RPMI8226 (cell line): ENCODE measurements at places on chromosomes 4 and X.

DNA sequence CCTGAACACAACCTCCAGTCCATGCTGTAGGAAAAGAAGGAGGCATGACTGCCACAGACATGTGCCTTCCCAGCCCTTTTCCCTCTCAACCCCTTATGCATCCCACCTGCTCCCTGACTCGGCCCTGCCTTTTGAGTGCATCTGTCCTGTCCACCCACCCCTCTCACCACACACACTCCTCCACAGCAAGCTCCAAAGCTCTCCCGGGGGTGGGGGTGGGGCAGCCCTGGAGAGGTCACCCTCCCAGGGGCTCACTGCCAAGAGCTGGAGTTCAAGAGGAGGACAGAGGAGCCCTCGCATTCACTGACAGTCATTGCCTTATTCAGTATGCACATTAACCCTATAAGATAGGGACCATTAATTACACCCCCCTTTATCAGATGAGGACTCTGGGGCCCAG, 46.6 kb upstream of the MAMLD1 start:
- DNase-seq, result no peak

DNA sequence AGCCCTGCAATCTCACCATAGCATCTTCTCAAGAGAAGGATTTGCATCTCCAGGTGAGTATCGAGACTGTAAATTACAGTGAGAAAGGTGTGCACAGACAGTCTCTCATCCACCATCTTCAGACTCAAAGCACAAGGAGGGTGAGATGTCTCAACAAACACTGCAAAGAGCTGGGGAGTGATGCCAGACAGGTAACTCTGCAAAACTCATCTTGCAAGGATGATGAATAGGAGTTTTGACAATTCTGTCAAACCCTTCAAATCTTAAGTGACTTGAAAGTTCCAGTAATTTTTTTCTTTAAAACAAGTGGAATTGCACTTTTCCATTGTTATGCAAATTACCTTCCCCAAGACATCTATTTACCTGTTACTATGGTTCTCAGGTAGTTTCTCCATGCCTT, 277.2 kb upstream of the VCX3A start:
- DNase-seq, result no peak

- no peak for DNase-seq
These were observed 270.1 kb downstream of the TMA16 start for GRCh38 chr4:163764569-163764968.

DNA sequence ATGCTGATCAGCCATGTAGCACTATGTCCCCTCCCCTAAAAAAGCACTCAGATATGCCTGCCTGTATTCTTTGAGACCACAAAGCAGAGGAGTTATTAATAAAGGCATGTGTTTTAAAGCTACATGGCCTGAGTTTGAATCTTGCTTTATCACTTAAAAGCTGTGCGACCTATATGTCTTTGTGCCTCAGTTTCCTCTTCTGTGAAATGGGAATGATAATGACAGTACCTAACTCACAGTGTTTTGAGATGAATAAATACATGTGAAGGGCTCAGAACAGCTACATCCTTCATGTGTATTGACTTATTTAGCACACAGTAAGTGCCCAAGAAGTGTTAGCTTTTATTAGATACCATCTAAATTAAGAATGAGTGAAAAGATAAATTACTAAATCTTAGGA, 180.0 kb downstream of the WDFY3 start:
- DNase-seq, result no peak

DNA sequence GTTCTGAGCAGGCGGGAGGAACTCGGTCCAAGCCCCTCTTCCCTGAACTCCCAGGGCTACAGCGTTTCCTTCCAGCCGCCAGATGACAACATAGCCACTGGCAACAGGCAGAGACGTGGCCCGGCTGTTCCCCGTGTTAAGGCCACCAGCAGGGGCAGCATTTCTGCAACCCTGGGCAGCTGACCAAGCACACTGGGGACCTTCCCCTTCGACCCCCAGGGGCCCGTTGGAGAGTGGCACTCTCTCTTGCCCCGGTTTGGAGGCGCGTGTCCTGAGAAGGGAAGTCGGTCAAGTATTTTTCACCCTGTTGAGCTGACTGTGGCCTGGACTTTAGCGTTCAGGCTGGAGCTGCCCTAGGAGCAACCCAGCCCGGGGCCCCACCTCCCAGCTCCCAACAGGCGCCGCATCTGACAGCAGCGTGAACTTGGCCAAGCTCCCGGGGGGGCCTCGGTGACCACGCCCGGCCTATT, 37.6 kb downstream of the ZBTB49 start:
- DNase-seq, result no peak

DNA sequence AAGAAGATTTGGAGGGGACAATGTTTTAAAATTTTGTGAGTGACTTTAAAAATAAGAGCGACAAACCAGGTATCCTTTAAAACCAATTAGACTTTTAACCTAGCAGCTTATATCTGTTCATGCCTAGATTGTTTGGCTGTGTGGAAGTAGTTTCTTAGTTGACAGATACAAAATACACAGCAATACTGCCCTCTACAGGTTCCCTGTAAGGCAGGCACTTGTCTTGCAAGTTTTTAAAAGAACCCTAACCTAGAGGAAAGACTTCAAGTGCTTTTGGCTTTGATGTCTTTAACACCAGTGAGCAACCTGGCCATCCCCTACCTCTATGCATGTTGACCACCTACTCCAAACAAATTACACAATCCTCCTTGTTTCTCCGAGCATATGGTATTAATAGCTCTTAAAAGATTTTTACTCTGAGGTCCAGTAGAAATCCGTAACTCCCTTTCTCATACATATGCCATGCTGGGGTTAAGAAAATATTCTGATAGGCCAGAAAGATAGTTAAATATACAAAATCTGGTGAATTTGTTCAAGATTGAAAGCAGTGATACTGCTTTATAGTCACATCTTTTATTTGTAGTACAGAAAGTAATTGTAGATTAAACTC, 273.0 kb downstream of the ARHGAP24 start:
- peak; percentile 75 for DNase-seq

- no peak for DNase-seq
These were observed 190.2 kb downstream of the DCLK2 start for GRCh38 chr4:150268444-150268843.

DNA sequence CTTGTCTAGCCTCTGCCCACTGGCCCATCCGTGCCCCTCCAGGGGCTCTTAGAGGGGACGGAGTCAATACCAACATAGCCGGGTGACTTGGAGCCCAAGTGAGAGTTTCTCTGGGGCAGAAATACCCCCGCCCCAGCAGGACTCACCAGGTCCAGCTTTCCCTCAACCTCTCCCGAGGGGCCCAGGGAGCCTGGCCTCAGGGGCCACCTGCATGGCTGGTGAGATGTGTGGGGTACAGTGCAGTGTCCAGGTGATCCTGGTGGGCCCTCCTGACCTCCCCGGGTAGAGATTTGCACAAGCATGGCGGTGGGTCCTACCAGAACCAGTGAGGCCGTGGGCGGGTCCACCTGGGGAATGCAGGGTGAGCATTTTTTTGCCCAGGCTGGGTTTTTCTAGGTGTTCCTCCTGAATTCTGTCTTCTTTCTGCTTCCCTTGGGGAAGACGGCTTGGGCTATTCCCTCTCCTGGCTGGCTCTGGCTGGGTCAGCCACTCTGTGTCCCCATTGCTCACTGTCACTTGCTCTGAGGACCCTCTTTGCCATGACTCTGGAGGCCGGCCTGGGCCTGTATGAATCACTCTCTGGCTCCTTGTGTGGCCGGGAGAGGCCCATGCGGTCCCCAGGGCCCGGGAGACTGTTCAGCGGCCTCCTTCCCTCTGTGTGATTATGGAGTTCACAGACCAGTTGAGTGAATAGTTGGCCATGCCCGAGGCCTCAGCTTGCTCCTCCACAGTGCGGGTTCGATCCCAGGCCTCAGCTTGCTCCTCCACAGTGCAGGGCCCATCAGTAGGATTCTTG, 71.0 kb upstream of the NKX1-1 start:
- no peak for DNase-seq

DNA sequence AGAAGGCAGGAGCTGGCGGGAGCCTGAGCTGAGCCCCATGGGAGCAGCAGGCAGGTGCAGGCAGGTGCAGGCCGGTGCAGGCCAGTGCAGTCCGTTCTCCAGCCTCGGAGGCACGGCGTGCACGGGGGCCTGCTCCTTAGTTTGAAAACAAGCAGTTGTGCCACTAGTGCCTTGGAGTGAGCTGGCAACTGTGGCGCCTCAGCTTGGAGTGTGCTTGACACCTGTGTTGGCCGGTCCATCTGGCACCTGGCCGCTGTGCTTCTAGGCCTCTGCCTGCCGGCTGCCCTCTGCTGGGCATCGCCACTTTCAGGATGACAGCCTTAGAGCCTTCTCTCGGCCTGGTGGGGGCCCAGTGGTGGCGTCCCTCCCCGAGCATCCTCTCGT, 47.9 kb downstream of the RGS12 start:
- peak; percentile 69 for DNase-seq

GRCh38 chrX:68685685-68686084, 38.2 kb downstream of the STARD8 start:
- DNase-seq, result peak; percentile 32

DNA sequence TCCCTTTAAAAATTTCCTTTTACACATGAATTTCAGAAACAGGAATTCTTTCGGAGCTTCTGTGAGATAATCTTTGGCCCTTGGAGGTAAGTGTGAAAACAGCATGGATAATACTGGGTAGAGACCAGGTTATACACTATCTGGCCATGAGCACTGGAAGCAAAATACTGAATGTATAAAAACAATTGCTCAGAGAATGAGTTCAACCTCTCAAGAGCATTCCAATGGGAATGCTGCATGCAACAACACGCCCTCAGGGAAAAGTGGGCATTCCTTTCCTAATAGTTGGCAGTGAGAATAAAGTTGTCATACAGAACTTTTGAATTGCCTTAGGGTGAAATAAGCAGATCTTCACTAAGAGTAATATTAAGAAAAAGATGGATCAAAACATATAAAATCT, 574.8 kb upstream of the DIPK2B start:
- DNase-seq, result no peak

- no peak for DNase-seq
These were observed 146.8 kb downstream of the DCTD start for GRCh38 chr4:182770259-182770995.

- DNase-seq, result no peak
These were observed 1008.4 kb upstream of the AGA start for GRCh38 chr4:178450614-178451013.

GRCh38 chr4:154124539-154125255, 335.8 kb upstream of the SFRP2 start:
- DNase-seq, result no peak

GRCh38 chr4:185332575-185333464, 62.9 kb downstream of the LRP2BP start:
- no peak for DNase-seq

DNA sequence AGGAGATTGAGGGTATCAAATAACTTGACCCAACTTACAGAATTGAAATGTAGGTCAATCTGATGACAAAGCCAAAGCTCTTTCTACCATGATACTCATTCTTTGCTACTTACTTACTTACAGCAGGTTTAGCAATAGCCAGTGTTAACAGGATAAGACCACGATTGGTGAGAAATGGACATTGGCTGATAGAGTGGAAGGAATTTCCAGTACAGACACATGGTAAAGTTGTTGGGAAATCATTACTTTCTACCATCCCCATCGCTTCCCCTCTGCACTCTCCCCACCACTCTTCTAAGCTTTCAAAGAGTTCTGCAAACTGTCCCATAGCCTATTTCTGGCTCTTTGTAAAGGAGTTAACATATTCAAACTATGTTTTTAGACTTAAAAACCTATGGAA, 119.7 kb downstream of the CHRNA9 start:
- no peak for DNase-seq

- no peak for DNase-seq
These were observed 9.7 kb upstream of the KLHL13 start for GRCh38 chrX:118126286-118126685.

- no peak for DNase-seq
These were observed 408.5 kb downstream of the KLHL13 start for GRCh38 chrX:117707948-117708743.

DNA sequence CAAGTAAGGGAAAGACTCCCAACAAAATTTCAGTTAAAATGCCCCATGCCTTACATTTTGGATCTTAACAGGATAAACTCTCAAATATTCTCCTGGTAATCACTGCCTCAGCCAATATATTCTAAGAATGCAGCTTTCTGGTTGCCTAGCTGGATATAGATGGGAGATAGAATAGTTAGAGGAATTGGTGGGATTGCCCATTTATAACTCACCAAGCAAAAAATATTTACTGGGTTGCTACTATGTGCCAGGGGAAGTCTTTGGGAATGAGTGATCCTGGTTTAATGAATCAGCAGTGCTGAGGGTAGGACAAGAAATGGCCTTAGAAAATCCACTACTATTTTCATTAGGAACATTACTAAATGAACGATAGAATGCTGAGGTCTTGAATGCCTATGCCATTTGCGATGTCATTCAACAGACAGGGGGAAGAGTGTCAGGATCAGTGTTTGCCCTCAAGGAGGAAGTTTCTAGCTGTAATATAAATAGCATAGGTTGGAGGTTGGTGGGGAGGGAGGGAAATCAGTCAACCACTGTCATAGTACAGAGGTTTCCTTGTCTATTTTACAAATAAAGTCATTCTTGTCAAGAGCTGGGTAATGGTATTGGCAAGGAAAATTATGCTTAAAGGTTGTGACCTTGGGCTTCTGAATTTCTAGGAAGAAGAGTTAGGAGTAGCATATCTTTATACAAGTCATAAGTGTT, 63.5 kb downstream of the ENOPH1 start:
- no peak for DNase-seq

DNA sequence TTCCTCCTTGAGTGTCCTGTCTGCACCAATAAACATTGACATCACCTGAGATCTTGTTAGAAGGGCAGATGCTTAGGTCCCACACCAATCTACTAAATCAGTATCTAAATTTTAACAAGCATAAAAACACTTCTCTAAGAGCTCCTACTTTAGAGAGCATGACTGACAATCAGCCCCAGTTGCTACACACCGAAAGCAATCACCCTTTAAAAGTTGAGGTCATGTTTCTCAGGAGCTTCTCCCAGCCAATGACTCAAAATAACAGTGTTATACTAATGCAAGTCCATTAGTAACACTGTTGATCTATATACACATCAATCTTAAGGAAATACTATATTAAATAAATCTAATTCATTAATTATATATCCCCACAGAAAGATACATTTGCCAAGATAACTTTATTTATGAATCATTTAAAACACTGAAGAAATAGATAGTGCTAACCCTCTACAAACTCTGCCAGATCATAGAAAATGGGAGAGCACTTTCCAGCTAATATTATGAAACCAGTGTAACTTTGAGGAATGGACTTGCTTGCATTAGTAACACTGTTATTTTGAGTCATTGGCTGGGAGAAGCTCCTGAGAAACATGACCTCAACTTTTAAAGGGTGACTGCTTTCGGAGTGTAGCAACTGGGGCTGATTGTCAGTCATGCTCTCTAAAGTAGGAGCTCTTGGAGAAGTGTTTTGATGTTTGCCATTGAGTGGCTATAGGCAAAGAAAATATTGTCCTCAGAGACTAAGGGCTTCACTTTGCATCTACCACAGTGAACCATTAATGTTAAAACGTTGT, 109.8 kb upstream of the HDX start:
- no peak for DNase-seq
